A549 treated with CORT108297 at 1 μM for 4 hours (cell line): ENCODE measurements at places on chromosomes 16 and 17. TPM values are rescaled to one million over a fixed set of nuclear protein-coding genes. Genes with fewer than 3 reads are reported as not detected.

The FAM171A2 gene
- total RNA-seq = 2.5 to 5.2 TPM (median 4.2 TPM) in 5 replicates

The ITGA2B gene
- 0.78 to 1.9 TPM (median 1.6 TPM) in 5 replicates for total RNA-seq

The PIK3R6 gene
- total RNA-seq = not detected in 5 replicates

The CDH8 gene
- total RNA-seq = 0.03 to 0.60 TPM (median 0.29 TPM) in 5 replicates

The KRTAP4-5 gene
- total RNA-seq = not detected in 5 replicates

The HS3ST3A1 gene
- total RNA-seq = 0.10 to 0.21 TPM (median 0.14 TPM) in 4 of 5 replicates, not detected in the other

The KRTAP9-8 gene
- not detected in 5 replicates for total RNA-seq

The TMC7 gene
- 7.2 to 10.8 TPM (median 9.9 TPM) in 5 replicates for total RNA-seq

The NPIPA3 gene
- 0.65 to 1.8 TPM (median 1.6 TPM) in 5 replicates for total RNA-seq

The CYBC1 gene
- total RNA-seq = 52.3 to 65.9 TPM (median 59.4 TPM) in 5 replicates

The G6PC3 gene
- 116 to 180 TPM (median 171 TPM) in 5 replicates for total RNA-seq

The ACAP1 gene
- 0.48 to 5.1 TPM (median 4.2 TPM) in 5 replicates for total RNA-seq

The NOXO1 gene
- total RNA-seq = 0.09 to 0.52 TPM (median 0.21 TPM) in 5 replicates

The TUFM gene
- 216 to 313 TPM (median 305 TPM) in 5 replicates for total RNA-seq

The CCL8 gene
- not detected in 5 replicates for total RNA-seq

The FBXW10B gene
- 2.7 to 4.2 TPM (median 4.1 TPM) in 5 replicates for total RNA-seq

The CRYBA1 gene
- not detected in 5 replicates for total RNA-seq

The SLC22A31 gene
- 1.1 to 1.8 TPM (median 1.5 TPM) in 5 replicates for total RNA-seq

The IGF2BP1 gene
- total RNA-seq = 51.3 to 86.3 TPM (median 76.5 TPM) in 5 replicates
